Right ventricle myocardium superior (tissue), 1 donor: ENCODE measurements at places on chromosomes 3 and 15. TPM values are rescaled to one million over a fixed set of nuclear protein-coding genes. Genes with fewer than 3 reads are reported as not detected.

Gene TPM1
- 12,703 TPM for total RNA-seq

Gene GHSR
- total RNA-seq = not detected

Gene FBN1
- total RNA-seq = 39.4 TPM

Gene CD200
- total RNA-seq = 0.91 TPM

Gene TBC1D21
- not detected for total RNA-seq

Gene EXOSC7
- total RNA-seq = 24.4 TPM

Gene SLC24A5
- not detected for total RNA-seq

Gene MEIS2
- 43.9 TPM for total RNA-seq

Gene KIF9
- 8.4 TPM for total RNA-seq

Gene HCLS1
- 9.6 TPM for total RNA-seq
